ENCODE measurements at places on chromosomes 5 and 9.

DNA sequence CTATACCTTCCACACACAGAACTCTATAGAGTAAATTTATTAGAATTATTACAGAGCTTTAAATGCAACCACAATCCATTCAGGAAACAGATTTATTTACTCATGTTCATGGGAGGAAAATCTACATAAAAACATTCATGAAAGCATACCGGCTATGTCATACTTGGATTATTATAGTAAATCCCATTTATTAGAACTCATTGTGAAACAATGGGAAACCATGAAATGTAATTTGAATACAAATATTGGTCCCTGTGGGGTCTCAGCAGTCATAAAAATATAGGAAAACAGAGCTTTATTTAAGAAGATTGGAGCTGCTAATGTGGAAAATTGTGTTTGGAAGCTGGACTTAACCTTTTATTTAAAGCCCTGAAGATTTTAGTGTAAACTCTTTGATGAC lies 80.7 kb downstream of the HAPLN1 start:
- no peak for DNase-seq

DNA sequence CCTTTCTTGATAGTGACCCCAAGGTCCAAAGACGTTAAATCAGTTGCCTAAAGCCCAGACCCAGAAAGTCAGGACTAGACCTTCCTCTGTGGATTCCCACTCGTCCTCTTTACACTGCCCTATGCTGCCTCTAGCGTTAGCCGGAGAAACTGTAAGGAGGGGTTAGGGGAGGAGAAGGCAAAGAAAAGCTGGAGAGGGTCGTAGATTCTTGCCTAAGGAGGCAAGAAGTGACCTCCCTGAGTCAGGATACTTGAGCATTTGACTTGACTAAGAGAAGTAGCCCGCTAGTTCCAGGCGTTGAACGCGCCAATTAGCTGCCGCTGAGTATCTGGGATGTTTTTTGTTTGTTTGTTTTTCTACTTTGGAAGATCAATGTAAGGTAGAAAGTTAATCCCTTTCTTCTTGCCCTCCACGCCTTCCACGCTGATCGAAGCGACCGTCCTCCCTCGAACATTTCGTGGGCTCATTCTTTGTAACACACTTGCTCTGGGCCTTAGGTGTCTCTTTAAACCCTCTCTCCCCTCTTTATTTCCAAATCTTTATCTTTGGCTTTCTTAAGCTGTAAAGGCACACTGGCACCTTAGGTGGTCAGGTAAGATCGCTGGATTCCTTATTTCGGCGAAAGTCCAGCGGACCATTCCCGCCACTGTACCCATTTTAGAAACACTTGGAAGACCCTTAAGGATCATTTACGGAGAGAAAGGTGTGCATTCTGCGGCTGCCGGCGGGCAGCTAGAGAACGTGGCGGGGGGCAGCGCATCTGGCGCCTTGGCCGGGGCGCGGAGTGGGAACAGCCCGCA lies 5.1 kb upstream of the RGMB start:
- no peak for DNase-seq

DNA sequence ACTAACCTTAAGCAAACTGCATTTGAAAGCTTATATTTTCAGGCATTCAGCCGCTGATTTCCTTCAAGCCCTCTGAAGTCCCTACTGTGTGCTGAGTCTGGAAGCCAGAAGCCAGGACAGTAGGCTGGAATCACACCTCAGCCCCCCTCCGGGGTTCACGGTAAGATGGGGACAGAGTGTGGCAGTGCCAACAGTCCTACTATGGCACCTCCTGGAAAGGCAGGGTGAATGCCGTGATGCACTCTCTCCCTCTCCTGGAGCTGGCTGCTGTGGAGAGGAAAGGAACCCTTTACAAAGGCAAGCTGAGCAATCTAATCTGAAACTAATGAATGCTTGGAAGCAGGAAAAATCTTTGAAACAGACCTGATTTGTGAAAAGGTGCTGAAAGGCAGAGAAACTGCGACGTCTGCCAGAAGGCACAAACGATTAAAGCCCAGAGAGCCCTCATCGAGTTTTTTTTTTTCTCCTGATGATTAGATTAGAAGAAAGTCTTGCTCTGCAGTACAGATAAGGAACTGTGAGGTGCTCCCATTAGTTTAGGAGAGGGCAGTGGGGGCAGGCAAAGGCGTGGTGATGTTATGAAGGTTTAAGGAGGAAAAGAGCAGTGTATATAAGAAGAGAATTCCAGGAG lies 21.0 kb downstream of the ANKH start:
- no peak for DNase-seq

GRCh38 chr5:31671339-31671741 lies 32.4 kb downstream of the PDZD2 start:
- no peak for DNase-seq

GRCh38 chr9:13437866-13438265 lies 158.4 kb upstream of the MPDZ start:
- no peak for DNase-seq

GRCh38 chr5:16489322-16489791 lies 23.8 kb upstream of the ZNF622 start:
- DNase-seq = no peak

GRCh38 chr9:2389404-2389803 lies 232.2 kb upstream of the VLDLR start:
- no peak for DNase-seq

DNA sequence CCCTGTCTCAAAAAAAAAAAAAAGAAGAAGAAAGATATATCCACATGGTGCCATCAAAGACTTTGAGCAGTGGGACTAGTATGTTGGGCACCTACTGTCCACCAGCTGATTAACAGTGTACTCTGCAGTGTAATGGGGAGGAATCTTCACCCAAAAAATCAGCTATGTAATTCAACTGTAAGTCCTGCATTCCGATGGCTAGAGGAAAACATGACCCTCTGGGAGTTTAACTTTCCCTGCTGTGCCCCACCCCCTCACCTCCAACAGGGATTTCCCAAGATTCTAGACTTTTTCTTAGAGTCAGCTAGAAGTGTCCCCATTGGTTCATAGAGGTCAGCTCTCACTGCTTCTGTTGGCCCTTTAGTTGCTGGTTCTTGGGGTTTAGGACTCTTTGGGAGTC lies 221.2 kb upstream of the CLINT1 start:
- no peak for DNase-seq

DNA sequence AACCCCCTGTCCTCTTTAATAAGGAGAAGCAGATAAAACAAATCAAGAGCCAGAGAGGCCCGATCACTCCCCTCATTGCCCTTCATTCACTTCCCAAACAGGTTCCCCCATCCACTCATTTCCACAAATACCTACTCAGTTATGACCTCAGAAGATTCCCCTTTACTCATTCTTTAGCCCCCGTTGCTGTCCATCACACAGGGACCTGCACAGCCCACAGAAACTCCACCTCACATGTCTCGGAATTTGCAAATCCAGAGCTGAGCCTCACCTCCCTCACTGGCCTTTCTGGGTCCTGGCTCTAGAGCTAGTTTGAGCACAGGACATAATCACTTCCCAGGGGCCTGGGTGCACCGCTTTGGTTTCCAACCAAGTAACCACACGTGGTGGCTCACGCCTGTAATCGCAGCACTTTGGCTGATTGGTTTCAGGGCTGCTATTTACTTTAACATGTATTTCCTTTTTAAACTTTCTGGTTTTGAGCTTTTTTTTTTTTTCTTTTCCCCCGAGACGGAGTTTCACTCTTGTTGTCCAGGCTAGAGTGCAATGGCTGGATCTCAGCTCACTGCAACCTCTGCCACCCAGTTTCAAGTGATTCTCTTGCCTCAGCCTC lies 17.8 kb downstream of the ATP6V0E1 start:
- DNase-seq = no peak

GRCh38 chr5:144368556-144368955 lies 197.9 kb downstream of the KCTD16 start:
- no peak for DNase-seq

DNA sequence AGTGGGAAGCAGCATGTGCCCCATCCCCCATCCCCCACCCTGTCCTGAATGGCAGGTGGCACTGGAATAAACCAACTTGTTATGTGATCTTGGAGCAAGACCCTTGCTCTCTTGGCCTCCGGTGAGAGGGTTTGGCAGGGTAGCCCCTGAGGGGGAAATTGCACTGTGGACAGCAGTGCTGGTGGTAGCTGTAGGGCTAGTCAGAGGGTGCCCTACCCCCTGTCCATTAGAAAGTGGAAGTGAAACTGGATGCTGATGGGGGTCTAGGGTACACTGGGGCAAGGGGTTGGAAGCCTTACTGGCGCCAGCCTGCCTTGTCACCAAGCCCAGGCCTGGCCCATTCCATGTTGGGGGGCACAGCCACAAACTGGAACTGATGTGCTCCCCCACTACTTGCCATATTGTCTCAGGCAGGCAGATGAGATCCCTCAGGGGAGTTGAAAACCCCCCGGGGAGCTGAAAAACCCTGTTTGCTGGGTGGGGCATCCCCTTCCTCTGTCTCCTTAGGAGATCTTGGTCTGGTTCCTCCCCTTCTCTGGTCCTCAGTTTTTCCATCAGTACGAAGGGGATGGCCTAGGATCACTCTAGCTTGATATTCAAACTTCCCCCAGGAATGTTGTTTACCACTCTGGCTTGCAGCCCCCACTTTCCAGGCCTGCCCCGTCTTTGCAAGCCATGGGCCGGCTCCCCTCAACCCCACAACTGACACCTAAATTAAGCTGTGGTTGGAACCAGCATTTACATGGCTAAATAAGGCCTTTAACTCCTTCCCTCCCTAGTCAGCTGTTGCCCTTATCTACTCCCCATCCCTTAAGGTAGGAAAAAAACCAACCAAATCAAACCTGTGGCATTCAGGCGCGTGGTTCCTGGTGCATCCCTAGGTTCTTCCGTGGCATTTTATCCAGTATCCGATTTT lies 14.4 kb upstream of the SYNPO start:
- DNase-seq = no peak

DNA sequence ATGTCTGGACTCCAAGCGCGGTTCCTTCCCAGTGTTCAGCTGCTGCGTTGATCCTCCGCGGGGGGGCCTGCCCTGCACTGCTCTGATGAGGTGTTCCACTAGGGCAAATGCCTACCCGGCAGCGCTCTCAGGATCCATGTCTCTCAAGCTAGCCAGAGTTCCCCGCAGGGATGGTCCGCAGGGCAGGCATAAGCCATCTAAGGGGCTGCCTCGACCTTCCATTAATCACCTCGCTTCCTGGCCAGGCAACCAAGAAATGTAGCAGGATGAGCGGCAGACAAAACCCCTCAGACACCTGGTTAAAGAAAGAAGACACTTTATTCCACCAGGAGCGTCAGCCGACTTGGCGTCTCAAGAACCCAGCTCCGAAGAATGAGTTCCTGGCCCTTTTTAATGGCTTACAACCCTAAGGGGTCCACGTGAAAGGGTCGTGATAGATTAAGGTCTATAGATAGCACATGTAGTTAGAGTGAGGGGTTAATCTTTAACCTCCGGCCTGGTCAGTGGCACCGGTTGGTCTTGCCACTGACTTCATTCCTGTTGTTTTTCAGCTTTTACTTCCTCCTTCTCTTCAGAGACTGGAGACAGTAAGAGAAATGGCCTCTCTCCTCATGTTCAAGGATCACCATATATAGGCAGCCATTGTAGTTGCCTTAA lies 47.2 kb upstream of the COX7C start:
- no peak for DNase-seq

DNA sequence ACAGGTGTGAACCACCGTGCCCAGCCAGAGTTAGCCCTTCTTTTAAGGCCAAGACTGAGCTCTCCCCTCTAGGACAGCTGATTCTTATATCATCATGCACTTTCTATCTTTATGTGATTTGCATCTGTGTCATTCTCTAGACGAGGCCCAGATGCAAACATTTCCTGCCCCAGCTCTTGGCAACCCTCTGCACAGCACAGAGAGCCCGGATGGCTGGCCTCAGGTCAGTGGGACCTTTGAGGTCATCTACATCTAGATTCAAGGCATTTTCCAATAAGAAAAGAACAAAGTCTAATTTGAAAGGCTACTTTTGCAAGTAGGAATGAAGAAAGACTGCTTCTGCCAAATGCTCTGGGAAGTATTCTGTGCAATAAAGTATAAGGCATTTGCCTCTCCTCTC lies 109.0 kb upstream of the DAB2 start:
- DNase-seq = no peak

DNA sequence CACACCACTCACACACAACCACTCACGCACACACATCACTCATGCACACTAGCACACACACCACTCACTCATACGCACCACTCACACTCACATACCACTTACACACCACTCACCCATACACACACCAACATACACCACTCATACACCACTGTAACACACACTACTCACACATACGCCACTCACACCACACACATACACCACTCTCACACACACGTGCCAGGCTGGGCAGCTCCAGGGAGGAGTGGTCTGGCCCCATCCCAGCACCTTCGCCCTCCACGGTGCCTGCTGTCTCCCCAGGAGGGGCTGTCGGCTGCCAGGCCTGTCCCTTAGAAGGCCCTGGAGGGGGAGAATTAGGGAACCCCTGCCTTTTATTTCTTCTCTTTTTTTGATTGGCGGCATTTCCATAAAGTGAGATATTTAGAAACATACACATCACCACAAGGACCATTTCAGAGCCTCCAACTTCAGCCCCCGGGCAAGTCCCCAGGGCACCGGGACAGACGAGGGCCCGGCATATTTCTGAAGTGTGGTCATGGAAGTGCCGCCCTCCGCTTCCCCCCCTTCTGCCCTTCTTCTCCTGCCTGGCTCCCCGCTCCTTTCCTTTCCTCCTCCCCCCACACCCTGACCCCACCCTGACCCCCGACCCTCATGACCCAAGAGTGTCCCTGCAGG lies 6.3 kb upstream of the ASB6 start:
- DNase-seq = no peak

DNA sequence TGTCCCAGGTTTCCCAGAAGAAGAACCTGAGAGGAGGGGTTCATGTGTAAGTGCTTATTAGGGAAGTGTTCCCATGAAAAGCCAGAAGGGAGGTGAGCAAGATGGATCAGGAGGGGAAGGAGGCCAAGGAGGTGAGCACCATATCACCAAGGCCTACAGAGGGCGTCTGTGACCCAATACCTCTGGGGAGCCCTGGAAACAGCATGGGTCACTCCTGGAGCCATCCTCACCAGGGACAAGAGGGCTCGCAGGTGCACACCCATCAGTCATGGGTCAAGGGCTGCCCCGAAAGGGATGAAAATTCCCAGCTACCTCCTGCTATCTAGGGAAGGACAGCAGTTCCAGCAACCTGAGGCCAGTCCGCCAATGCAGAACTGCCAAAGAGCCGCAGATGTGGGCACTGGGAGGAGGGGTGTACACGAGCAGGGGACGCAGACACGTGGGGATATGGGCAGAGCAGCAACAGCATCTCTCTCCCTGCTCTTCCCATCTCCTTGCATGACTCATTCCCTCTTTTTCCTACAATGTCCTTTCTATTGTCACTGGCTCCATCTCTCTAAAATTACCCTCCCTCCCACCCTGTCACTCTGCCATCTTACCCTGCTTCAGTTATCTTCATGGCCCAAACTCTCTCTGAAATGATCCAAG lies 167.6 kb upstream of the FSTL4 start:
- DNase-seq = no peak

- DNase-seq = no peak
Observed at GRCh38 chr5:59209758-59210359, 627.0 kb downstream of the RAB3C start.

- DNase-seq = no peak
Observed at GRCh38 chr9:12922224-12922866, 147.5 kb downstream of the LURAP1L start.

All from cortex of kidney (tissue), 1 donor.